Liver (tissue), 10 donors: ENCODE measurements at places on chromosomes 7 and 10.

- DNase-seq: no peak
Measured at GRCh38 chr10:95447685-95448084, 113.5 kb downstream of the SORBS1 start.

- DNase-seq: no peak
Measured at GRCh38 chr10:119391440-119392251, 150.9 kb downstream of the RGS10 start.

DNA sequence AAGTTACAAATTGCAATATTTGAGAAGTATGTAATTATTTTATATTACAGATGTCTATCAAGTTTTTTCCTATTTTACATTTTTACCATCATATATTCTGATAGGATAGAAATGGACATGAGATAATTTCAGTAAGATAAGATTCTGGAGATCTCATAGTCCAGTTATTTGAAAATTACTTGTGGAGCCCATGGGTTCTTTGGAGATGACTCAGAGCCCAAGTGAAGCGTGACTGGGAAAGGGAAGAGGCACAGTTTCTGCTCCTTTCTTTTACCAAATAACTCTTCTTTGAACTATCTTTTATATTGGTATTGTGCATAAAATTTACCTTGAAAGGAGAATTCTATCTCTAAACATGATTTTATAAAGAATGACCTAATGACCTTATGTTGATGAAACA is 2.4 kb downstream of the CD36 start:
- no peak for DNase-seq

GRCh38 chr7:141012044-141012685 is 2.6 kb downstream of the MRPS33 start:
- peak; percentile 68 for DNase-seq

GRCh38 chr7:31735991-31736982 is 49.3 kb downstream of the PPP1R17 start:
- DNase-seq: peak; percentile 48

DNA sequence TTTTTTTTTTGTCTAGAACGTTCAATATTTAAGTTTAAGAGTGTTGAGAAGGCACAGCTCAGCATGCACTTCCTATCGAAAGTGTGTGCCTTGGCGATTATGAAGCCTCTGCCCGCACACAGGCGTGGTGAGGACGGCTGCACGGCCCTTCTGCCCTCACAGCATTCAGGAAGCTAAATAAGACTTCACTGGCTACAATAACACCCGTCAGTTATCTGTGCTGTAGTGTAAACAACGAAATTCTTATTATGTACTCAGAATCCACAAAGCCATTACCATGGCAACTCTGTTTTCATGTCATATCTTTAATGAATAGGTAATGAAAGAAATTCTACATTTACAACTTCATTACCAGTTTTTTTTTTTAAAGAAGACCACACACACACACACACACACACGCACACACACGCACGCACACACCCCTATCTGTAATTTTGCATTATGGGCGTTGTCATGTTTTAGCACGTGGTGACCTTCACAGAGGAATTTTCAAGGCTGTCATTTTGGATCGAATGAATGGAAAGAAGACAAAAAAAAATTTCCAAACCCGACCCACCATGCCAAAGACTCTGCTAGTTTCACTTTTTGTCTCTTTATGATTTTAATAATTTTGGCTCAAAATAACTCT is 254.8 kb upstream of the CTBP2 start:
- DNase-seq: no peak

GRCh38 chr10:27531336-27531847 is 27.3 kb downstream of the RAB18 start:
- DNase-seq: no peak

DNA sequence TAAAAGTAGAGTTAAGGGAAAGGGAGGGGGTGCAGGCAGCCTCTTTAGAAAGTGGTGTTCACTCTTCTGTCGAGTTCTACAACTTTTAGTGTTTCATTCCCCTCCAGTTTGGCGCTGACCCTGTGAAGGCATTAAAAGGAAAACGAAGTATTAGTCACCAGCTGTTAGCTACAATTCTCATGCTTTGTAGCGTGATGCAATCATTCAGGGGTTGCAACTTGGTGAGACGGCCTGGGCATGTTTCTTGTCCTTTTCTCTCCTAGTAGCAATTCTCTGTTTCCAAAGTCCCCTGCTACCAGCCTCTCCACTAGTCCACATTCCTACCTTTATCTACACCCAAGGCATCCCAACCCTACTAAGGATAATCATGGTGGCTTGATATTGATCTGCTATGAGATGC is 33.7 kb upstream of the DGKI start:
- DNase-seq: no peak
